Hematopoietic multipotent progenitor cell treated with erythropoietin and hydrocortisone succinate and interleukin-3 and kit ligand, for 4 days (in vitro differentiated cells): ENCODE measurements at places on chromosomes 16 and 17.
A peak's percentile ranks its signal among the peaks of the same experiment; 100 is the strongest.

DNA sequence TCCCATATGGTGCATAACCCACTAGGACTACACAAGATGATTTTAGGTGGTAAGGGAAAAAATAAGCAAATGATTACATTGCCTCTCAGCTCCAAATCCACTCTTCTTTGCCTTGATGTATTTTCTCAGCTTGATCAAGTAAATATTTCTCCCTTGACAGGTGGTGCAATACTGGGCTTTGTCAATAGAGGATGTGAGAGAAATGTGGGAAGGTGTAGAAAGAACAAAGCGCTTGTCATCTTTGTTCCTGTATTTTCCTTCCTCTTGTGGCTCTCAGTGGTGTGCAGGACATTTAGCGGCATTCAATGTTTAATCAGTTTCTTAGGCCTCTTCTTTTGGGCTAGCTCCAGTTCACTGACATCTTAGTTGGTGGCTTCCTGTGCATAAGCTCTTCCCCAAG, 1165.8 kb upstream of the GOT2 start:
- DNase-seq: peak; percentile 2

DNA sequence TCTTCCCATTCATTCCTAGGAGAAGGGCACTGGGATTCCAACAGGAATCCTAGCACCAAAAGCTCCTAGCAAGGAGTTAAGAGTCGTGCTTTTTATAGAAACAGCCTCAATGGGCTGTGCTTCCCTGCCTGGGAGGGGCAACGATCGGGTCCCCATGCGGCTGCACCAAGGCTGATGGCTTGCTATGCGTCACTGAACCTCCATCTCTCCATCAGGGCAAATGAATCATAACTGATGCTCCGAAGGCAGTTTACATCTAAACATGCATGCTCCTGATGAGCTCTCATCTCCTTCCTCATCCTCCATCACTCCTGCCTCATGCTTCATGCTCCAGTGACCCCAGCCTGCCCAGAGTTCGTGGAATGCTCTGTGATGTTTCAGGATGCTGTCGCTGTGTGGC, 270.5 kb downstream of the FOXL1 start:
- DNase-seq: no peak

DNA sequence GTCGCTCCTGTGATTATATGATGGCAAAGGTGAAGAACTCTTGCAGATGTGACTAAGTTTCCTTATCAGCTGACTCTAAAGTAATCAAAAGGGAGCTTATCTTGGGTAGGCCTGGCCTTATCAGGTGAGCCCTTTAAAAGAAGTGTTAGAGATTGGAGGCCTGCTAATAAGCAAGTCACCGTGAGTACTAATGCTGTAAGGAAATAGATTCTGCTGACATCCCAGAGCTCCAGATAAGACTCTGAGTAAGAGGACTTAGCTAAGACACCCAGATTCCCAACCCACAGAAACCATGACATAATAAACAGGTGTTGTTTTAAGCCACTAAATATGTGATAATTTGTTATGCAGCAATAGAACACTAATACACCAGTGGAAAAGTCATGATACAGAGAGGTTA, 99.9 kb upstream of the FAM20A start:
- DNase-seq: no peak

- no peak for DNase-seq
Observed at GRCh38 chr16:11107780-11108465, 148.1 kb downstream of the SOCS1 start.

DNA sequence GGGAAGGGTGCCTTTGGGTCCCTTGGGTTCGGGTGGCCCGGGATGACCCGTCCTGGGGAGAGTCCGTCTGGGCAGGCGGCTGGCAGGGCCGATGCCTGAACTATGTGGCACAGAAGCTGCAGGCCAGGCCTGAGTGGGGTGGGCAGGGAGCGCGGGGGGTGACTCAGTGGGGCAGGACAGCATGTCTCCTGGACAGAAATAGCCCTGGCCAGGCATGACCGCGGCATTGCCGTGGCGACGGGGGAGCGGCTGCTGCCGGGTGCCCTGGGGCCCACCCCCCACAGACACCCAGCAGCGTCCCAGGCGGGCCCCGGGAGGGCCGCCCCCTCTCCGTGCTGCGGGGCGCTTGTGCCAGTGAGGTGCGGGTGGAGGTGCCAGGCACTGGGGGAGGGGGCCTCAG, 1.8 kb upstream of the C1QTNF8 start:
- no peak for DNase-seq

DNA sequence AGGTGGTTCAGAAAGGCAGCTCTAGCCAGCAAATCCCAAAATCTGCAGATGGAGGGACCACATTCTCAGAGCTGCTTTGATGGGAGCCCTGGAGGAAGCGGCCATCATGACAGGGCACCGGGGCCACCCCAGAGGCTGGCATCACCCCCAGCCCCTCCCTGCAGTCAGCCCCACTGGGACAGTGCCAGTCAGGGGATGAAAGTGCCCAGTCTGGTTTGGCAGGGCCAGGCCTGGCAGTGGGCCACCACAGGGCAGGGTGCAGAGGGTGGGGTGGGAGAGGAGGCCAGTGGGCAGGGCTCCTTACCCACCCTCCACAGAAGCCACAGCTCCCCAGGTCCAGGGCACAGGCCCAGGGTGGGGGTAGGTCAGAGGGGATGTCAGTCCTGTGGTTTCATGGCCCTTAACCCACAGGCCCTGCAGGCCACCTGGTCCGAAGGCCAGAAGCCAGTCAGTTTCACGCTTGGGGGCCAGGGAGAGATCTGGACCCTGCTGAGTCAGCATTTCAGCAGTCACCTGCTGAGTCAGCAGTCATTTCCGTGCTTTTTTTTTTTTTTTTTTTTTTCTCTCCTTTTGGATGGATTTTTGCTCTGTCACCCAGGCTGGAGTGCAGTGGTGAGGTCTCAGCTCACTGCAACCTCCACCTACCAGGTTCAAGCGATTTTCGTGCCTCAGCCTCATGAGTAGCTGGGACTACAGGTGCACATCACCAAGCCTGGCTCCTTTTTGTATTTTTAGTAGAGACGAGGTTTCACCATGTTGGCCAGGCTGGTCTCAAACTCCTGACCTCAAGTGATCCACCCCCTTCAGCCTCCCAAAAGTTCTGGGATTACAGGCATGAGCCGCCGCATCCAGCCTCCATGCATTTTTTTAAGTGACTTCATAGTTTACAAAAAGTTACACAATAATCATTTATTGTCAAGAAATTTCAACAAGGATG, 10.4 kb downstream of the SLC25A10 start:
- DNase-seq: peak; percentile 57

GRCh38 chr17:32927201-32927723, 691 bp upstream of the TMEM98 start:
- no peak for DNase-seq
